ENCODE measurements at places on chromosomes 3 and 15.
A peak's percentile ranks its signal among the peaks of the same experiment; 100 is the strongest.

- DNase-seq = no peak
Measured at GRCh38 chr15:70879401-70879800, 12.8 kb downstream of the THAP10 start.

DNA sequence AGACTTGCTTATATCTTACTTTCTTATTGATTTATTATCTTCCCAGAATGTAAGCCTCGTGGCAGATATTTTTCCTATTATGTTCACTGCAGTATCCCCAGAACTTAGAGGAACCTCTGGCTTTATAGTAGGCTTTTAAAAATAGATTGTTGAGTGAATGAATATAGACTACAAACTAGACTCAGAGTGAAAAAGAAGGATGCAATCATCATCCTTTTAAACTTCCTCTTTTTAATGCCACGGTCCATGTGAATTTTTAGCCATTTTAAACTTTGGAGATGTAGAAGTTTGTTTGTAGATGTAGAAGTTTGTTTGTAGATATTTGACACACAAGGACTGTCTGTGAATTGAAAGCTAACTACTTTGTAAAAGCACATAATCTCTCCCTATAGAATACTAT lies 7.2 kb upstream of the P2RY12 start:
- DNase-seq = no peak

- peak; percentile 46 for DNase-seq
Measured at GRCh38 chr15:90037961-90038631, 37.0 kb downstream of the ZNF710 start.

DNA sequence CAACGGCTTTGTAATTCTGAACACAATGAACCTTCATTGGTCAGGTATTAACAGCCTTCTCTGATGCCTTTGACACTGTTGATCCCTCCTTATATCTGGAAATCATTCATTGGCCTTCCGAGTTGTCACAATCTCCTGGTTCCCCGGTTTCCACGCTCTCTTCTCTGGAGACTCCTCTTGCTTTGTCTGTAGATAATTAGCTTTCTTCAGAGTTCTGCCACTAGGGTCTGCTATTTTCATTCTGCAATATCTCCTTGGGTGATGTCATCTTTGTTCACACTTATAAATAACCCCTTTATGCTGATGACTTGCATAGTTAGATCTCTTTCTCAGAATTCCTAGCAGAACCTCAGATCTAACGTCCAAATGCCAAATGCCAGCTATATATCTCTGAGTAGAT lies 583.8 kb upstream of the ZNF717 start:
- no peak for DNase-seq

- DNase-seq = no peak
Measured at GRCh38 chr3:35426366-35426958, 212.9 kb upstream of the ARPP21 start.

DNA sequence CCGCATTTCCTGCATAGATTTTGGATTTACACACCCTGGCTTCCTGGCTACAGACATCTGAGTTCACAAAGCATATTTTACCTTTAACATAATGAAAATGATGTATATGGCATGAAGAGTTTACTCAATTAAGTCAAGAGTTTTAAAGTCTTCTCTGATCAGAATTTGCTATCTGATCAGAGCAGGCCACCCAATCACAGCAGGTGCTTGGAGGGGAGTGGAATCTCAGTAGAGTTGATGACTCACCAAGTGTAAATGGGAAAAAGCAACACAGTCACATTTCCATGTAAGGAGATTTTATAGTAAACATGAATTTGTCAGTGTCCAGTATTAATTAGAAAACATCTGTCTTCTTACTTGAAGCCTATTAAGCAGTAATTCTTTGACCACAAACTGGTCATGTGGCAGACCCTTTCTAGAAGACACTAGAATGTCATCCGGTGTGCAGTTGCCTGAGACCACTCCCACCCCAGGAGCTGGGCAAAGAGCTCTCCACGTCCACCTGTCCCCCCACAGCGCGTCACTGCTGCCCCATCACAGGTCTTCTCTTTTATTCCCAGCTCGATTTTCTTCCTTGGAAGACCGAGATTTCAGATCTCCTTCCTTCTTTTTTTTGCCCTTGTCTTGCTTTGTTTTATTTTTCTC lies 10.8 kb downstream of the MESD start:
- DNase-seq = no peak

DNA sequence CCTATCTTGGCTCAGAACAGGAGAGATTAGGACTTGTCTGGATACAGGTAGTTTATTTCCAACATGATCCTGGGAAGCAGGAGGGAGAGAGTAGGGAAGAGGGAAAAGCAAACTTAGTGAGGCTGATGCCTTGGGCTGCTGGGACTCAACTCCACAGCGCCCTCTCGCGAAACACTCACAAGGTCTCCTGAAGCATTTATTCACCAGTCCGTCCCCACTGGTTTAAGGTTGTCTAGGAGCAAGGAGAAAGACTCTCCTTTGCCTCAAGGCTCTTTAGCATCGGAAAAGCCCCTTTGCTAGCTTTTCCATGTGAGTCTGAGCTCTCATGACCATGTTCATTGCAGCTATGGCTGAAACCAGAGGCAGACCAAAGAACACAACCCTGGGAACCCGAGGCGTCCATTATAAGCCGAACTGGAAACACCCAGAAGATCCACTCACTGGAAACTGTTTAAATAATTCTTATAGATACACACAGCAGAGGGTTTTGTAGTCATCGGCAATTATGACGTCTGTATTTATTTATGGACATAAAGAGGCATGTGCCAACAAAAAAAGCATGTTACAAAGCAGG lies 244.5 kb downstream of the CD47 start:
- no peak for DNase-seq

DNA sequence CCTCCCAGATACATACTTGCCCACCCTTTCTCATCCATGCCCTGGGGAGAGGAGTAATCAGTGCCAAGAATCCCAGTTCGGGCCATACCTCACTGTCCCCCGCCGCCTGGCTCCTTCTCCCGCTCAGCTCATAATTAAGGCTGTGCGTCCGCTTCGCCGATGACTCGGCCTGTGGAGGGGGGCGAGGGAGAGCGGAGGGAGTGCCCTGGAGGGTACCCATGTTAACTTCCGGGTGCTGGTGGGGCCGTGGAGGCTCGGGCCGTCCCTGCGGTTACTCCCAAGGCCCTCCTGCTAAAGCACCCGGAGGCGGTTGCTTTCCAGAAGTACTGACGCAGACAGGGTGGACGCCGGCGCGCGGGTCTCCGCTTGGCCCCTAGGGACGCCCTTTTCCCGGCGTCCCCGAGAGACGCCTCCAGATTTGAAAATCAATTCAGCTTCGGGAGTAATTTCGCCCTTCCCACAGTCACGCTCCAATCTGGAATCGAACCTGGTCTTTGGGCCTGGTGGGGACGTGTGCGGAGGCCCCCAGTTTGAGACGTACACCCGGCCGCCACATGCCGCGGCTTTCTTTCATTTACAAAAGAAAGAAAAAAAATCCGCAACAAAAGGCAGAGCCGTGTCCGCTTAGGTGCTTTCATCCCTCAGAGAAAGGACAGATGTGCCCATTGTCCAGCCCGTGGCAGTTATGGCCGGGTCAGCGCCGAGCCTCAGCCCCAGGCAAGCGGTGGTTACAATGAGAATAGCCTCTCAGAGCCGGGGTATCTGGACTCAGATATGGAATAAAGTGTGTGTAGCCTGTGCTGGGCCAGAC lies 1.0 kb upstream of the ONECUT1 start:
- no peak for DNase-seq

DNA sequence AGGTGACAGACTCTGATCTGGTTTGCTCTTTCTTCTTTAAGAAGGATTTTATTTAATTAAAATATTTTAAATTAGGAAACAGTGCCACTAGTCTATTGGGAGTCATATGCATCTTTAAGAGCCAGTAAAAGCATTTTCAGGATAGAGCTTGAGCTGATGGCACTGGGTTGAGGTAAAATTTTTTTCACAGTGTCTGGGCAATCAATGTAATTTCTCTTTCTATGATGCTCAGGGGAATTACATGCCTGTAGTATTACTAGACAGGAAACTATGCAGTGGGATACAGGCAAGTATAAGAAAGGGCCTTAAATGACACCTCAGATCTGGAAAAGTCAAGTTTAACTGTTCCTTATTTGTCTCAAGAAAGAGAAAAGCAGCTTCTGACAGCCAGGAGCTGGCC lies 76.4 kb downstream of the GAP43 start:
- DNase-seq = no peak

- no peak for DNase-seq
Measured at GRCh38 chr3:106299300-106300098, 430.7 kb upstream of the CBLB start.

DNA sequence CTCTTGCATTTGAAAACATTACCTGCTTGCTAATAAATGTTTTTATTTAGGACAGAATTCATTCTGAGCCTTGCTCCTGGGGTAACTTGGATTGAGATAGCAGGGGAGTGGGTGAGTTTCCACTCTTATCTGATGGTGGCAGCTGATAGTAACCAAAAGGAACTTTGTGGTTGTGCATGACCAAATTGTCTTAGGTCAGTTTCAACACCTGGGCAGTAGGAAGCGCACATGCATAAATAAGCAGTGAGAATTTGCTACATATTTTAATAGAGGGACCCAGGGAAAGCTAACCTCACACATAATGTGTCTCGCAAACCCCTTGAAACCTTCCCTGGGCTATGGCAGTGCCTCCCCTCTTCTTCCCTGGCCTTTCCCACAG lies 65.4 kb upstream of the XCR1 start:
- DNase-seq = no peak

DNA sequence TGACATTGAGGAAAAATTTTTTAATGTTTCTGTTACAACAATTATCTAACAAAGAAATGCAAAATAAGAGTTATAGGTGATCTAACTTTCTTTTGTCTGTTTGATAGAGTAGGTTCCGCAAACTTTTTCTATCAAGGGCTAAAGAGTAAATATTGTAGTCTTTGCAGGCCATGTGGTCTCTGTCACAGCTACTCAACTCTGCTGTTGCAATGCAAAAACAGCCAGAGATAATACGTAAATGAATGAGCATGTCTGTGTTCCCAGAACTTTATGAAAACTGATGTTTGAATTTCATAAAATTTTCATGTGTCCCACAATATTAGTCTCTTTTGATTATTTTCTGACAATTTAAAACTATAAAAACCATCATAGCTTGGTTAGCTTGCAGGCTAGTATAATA lies 73.3 kb downstream of the SLC24A1 start:
- no peak for DNase-seq

GRCh38 chr3:177211503-177212277 lies 14.4 kb upstream of the TBL1XR1 start:
- no peak for DNase-seq

GRCh38 chr3:197222937-197223370 lies 75.5 kb downstream of the DLG1 start:
- DNase-seq = no peak

DNA sequence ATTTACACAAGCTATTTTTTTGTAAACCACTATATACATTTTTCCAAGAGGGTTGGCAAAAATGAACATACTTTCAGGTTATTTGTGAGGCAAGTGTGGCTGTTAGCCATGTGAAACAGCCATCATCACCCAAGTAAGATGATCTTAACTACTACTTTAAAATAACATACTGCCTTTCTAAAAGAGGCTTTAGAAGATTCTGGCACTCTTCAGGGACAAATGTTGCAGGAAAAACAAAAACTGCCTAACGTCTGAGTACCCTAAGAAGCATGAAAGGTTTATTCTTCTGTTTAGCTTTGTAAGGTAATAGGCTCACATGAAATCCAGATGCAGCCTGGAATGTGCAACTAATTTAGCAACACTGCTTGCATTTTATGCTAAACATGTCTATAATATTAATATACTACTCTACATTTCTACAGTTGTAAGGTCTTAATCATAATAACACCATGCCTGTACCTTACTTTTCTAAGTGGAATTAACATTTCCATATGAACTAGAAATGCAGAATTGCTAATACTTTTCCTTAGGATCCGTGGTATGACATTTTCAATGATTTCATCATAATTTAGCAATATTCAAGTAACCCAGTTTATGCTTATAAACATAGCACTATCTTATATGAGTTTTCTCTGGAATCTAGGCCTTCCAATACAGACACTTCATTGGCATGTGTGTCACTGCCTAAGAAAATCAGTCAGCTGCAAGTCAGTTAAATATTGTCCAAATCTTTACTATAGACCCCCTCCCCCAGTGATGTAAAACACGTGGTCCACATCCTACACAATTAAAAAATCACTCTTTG lies 4.5 kb upstream of the LSAMP start:
- DNase-seq = no peak

GRCh38 chr15:39468828-39469227 lies 112.1 kb upstream of the THBS1 start:
- DNase-seq = no peak

GRCh38 chr15:52042051-52042851 lies 23.2 kb downstream of the MAPK6 start:
- no peak for DNase-seq

- DNase-seq = no peak
Measured at GRCh38 chr15:34850121-34850520, 54.8 kb upstream of the ACTC1 start.

DNA sequence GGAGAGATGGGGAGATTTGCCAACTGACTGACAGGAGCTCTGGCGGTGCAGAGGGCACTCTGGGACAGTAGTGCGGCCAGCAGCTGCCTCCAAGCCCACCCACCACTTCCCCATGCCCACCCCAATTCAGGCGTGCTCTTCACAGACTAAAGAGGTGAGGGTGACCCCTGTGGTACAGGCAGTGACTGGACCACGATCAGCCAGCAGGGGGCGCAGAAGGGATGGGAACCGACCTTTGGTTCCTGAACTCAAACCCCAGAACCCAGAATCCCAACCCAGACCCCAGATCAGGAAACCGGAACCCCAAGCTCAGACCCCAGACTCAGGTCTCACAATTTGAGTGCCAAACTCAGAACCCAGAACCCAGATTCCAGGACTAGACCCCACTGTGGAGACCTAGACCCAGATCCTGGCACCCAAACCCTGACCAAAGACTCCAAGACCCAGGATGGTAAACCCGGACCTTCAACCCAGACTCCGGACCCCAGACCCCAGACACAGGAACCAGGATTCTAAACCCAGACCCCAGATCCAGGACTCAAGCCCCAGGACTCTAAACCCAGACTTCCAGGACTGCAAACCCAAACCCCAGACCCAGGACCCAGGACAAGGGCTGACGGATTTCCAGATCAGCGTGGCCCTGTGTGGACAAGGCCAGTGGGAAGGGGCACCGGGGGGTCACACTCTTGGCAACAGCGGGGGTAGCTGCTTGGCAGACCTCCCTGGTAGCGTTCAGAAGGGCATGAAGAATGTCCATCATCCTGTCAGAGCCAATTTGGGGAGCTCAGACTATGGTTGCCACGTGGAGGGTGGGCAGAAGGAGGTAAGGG lies 3.7 kb upstream of the MYL3 start:
- DNase-seq = peak; percentile 65

- DNase-seq = no peak
Measured at GRCh38 chr3:35679409-35680080, 40.2 kb downstream of the ARPP21 start.

GRCh38 chr3:167450675-167451074 lies 23.2 kb downstream of the SERPINI2 start:
- DNase-seq = no peak

DNA sequence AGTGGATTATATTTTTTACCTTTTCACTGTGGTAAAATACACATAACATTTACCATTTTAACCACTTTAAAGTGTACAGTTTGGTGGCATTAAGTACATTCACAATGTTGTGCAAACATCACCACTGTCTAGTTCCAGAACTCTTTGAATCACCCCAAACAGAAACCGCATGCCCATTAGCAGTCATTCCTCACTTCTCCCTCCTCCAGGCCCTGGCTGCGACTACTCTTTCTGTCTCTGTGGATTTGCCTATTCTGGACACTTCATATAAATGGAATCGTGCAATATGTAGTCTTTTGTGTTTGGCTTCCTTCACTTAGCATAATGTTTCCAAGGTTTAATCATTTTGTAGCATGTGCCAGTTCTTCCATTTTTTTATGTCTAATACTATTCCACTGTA lies 409.8 kb downstream of the NTRK3 start:
- DNase-seq = no peak

All from activated T-cell treated with anti-CD3 and anti-CD28 coated beads for 24 hours (primary cell).